ENCODE measurements at places on chromosomes 2 and 18.

DNA sequence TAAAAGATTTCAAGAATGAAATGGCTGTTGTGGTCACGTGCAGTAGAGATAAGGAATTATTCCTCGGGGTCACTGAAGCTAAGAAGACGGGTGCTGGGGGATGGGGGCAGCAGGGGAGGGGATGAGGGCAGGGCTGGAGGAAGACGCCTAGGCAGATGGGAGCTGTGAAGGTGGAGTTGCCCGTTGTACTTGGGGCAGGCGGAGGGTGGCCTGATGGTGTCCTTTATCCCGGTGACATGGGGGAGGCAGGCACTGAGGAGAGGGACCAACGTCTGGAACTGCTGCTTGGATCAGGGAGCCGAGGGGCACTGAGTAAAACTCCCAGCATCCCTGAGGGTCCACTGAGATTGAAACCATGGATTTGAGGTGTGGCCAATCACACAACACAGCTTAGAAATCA, 64.9 kb downstream of the ZCCHC2 start:
- H3K4me1 ChIP-seq, result peaks cover 18% of the 10 kb centered on the region
- H3K27ac ChIP-seq, result no peak overlapping the region
- no peak overlapping the region for H3K4me3 ChIP-seq
- DNase-seq, result no peak

DNA sequence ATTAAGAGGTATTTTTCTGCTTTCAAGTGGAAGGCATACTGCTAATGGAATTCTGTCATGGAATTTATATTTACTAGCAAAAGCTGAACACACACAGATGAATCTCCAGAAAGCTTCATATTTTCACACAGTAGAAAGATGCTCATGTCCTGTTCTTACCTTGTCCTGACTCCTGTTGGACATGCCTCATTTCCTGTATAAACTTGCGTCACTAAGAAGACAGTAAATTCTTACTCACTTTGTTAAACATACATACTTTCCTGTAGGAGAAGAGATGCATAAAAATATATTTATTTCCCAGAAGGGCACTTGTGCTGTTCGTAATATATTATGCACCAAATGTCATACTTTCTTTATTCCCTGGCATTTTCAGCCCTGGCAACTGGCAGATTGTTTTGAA, 238.3 kb upstream of the RASGRP3 start:
- H3K27ac ChIP-seq, result no peak overlapping the region
- no peak overlapping the region for H3K4me3 ChIP-seq
- H3K27me3 ChIP-seq, result no peaks in the 10 kb centered on the region
- no peaks in the 10 kb centered on the region for H3K4me1 ChIP-seq
- H3K36me3 ChIP-seq, result no peaks in the 10 kb centered on the region

DNA sequence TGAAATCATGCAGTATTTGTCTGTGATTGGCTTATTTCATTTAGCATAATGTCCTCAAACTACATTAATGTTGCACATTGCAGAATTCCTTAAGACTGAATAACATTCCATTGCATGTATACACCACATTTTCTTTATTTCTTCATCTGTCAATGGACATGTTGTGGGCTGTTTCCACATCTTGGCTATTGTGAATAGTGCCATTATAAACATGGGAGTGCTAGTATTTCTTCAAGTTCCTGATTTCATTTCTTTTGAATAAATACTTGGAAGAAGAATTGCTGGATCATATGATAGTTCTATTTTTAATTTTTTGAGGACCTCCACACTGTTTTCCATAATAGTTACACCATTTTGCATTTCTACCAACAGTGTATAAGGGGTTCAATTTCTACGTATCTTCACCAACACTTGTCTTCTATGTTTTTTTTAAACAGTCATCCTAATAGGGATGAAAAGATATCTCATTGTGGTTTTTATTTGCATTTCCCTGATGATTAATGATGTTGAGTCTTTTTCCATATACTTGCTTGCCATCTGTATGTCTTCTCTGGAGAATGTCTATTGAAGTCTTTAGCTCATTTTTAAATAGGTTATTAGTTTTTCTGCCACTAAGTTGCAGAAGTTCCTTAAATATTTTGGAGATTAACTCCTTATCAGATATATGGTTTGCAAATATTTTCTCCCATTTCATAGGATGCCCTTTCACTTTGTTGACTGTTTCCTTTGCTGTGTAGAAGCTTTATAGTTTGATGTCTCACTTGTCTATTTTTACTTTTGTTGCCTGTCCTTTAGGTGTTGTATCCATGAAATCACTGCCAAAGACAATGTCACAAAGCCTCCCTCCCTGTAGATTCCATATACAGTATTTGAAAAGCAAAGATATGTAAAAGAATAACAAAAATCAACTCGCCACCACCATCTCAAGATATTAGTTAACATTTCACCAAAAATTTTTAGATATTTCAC, 14.6 kb downstream of the FBXO11 start:
- H3K4me3 ChIP-seq, result no peak overlapping the region
- H3K27ac ChIP-seq, result no peak overlapping the region
- 0 out of 2 replicates have a peak, but pooled peaks cover 10% of the 10 kb centered on the region for H3K36me3 ChIP-seq
- H3K27me3 ChIP-seq, result no peaks in the 10 kb centered on the region
- H3K4me1 ChIP-seq, result peaks cover 4% of the 10 kb centered on the region

DNA sequence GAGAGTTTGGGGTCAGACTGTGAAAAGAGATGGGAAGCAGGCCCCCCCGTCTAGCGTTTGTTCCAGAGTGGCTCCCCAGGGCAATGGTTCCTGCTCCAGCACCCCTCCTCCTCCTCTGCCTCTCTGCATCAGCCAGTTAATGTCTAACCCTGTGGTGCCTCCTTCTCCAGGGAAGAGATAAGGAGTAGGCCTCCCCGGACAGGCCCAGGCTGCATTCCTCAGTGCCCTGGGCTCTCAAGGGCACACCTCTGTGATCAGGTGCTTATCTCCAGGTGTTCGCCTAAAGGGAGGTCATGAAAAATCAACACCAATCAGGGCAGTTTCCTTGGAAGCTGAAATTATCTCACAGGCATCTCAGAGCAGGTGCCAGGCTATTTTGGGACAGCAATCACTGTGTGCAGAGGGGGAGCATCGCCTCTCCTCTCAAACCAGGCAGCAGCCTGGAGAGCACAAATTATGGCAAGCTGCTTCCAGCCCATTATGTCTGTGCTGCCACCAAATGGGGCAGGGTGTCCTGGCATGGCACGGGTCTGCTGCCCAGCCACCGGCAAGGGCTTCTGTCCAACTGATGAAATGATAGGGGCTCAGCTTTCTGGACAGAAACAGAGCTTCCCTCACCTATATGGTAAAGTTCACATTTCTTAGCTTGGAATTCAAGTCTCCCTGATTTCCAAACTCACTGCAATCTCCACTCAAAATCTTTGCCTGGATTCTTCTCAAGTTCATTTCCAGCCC, 255.8 kb upstream of the SLC14A2 start:
- no peak overlapping the region for H3K4me3 ChIP-seq
- no peaks in the 10 kb centered on the region for H3K4me1 ChIP-seq
- no peak overlapping the region for H3K27ac ChIP-seq
- H3K27me3 ChIP-seq, result no peaks in the 10 kb centered on the region
- DNase-seq, result no peak

GRCh38 chr2:63821396-63821795, 20.3 kb upstream of the UGP2 start:
- H3K36me3 ChIP-seq, result no peaks in the 10 kb centered on the region
- DNase-seq, result no peak
- H3K27me3 ChIP-seq, result no peaks in the 10 kb centered on the region
- H3K4me1 ChIP-seq, result no peaks in the 10 kb centered on the region
- H3K27ac ChIP-seq, result no peak overlapping the region

GRCh38 chr2:172062402-172063004, 22.8 kb upstream of the DLX1 start:
- H3K27ac ChIP-seq, result no peak overlapping the region
- H3K4me1 ChIP-seq, result no peaks in the 10 kb centered on the region
- DNase-seq, result no peak
- H3K4me3 ChIP-seq, result no peak overlapping the region

DNA sequence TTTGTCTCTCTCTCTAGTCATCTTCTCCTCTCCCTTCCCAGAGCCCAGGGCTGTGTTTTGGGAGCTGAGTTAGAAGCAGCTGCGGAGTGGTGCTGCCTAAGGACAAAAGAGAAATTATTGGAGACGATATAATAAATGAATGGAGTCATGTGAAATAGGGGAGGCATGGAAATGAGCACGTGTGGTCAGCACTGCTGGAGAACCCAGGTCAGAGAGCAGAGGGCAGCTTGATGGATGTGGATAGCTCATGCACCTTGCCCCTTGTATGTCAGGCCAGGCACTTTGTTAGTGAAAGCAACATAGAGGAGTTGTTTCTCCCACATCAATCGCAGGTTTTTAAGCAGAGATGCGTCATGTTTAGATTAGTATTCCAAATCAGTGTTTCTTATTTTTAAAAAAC, 15.7 kb downstream of the TTR start:
- no peak overlapping the region for H3K27ac ChIP-seq
- no peaks in the 10 kb centered on the region for H3K4me1 ChIP-seq
- DNase-seq, result no peak
- no peaks in the 10 kb centered on the region for H3K36me3 ChIP-seq

GRCh38 chr18:74413836-74414235, 43.3 kb downstream of the DIPK1C start:
- no peaks in the 10 kb centered on the region for H3K4me1 ChIP-seq
- no peaks in the 10 kb centered on the region for H3K36me3 ChIP-seq
- no peak overlapping the region for H3K4me3 ChIP-seq
- DNase-seq, result no peak
- peaks cover 4% of the 10 kb centered on the region for H3K27me3 ChIP-seq
- H3K27ac ChIP-seq, result no peak overlapping the region

DNA sequence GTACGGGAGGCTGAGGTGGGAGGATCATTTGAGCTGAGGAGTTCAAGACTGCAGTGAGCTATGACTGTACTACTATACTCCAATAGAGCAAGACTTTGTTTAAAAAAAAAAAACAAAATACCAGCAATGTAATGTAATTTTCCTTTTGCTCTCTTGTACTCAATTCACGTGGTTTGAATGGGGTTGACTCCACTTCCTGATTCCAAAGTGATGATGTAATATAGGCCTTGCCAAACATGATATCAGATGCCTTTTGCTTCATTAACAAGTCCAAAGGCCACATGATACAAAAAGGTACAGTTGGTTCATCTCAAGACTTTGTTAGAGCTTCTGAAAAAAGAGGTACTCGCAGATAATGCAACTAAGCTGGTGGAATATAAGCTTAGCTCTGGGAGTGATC, 321.8 kb downstream of the ZEB2 start:
- no peak overlapping the region for H3K4me3 ChIP-seq
- no peak overlapping the region for H3K27ac ChIP-seq
- H3K27me3 ChIP-seq, result no peaks in the 10 kb centered on the region
- H3K36me3 ChIP-seq, result no peaks in the 10 kb centered on the region
- no peaks in the 10 kb centered on the region for H3K4me1 ChIP-seq

- H3K36me3 ChIP-seq, result peaks cover 11% of the 10 kb centered on the region
- peak; percentile 15 for DNase-seq
- H3K4me3 ChIP-seq, result no peak overlapping the region
- H3K4me1 ChIP-seq, result peaks cover 31% of the 10 kb centered on the region
- peak overlapping the region; percentile 43 for H3K27ac ChIP-seq
Observed at GRCh38 chr2:40178171-40178778, 273.6 kb downstream of the SLC8A1 start.

DNA sequence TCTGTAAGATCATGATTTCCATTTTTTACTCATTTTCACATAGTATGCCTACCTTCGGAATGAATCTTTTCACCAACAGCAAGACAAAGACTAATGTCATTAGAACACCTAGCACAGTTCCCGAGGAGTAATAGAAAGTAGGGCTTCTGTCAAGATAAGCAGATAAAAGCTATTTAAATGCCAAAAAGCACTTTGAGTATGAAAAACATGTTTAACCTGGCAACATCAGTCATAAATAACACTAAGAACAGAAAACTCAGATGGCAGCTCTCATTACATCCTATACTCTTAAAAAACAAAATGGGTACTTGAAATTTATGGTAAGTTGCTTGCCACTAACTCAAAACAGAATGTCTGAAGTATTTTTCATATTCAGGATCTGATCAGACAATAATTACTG, 17.1 kb downstream of the NEMP2 start:
- peaks cover 62% of the 10 kb centered on the region for H3K36me3 ChIP-seq
- H3K27ac ChIP-seq, result no peak overlapping the region
- H3K4me1 ChIP-seq, result peaks cover 48% of the 10 kb centered on the region
- no peaks in the 10 kb centered on the region for H3K27me3 ChIP-seq
- H3K4me3 ChIP-seq, result no peak overlapping the region

DNA sequence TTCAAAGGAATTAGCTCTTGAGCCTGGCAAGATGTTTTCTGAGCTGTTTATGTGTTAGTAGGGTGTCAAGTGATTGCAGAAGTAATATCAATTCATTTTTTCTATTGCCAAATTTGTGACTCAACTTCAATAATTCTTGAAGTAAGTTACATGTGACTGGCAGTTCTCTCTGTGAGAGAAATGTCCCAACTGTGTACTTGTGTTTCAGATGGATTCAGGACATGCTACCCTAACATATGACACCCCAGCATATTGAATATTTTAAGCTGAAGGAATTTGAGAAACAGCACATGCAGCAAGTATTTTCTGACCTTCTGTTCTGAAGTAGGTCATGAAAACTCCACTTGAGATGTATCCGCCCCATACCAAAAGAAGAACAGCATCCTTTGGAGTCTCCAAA, 263.6 kb downstream of the XIRP2 start:
- H3K27ac ChIP-seq, result no peak overlapping the region
- H3K4me3 ChIP-seq, result no peak overlapping the region
- DNase-seq, result no peak
- no peaks in the 10 kb centered on the region for H3K27me3 ChIP-seq
- no peaks in the 10 kb centered on the region for H3K36me3 ChIP-seq

DNA sequence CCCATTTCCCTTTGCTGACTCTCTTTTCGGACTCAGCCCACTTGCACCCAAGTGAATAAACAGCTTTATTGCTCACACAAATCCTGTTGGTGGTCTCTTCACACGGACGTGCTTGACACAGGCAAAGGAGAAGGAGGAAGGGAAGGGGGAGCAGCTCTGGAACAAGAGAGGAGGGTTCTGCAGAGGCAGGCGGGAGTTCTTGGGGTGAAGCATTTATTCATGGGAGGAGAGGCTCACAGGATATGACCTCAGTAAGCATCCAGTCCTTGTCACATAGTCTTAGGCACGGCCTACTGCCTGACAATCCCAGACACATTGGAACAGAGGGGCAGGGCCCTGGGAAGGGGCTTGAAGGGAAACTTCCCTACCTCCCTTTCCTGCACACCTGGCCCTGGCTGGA, 171.7 kb upstream of the HS6ST1 start:
- no peak overlapping the region for H3K4me3 ChIP-seq
- H3K36me3 ChIP-seq, result no peaks in the 10 kb centered on the region
- no peak for DNase-seq
- H3K4me1 ChIP-seq, result peaks cover 31% of the 10 kb centered on the region

GRCh38 chr18:27750014-27750413, 426.9 kb downstream of the CDH2 start:
- H3K27me3 ChIP-seq, result no peaks in the 10 kb centered on the region
- peak; percentile 33 for DNase-seq
- H3K4me1 ChIP-seq, result no peaks in the 10 kb centered on the region
- no peak overlapping the region for H3K4me3 ChIP-seq
- H3K36me3 ChIP-seq, result no peaks in the 10 kb centered on the region
- no peak overlapping the region for H3K27ac ChIP-seq
